Glutamatergic neuron (in vitro differentiated cells): ENCODE measurements at places on chromosomes 2 and 18.

- no peak for DNase-seq
Measured at GRCh38 chr2:26976237-26976636, 5.8 kb downstream of the MAPRE3 start.

DNA sequence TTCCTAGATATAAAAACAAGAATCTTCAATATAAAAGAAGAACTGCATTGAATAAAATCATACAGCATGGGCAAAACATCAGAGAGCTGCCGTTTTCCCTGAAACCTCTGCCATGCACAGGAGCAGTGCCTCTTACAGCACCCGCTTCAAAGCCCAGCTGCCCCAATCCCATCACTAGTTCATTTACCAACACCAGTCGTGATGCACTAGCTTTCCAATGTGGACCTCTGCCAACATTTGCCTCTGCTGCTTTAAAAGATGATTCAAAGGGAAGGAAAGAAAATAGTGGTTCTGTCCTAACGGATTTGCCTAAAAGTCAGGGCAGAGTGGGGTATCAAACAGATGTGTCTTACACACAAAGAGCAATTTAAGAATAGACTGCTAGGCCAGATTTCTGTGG, 43.4 kb upstream of the AP1S3 start:
- no peak for DNase-seq

DNA sequence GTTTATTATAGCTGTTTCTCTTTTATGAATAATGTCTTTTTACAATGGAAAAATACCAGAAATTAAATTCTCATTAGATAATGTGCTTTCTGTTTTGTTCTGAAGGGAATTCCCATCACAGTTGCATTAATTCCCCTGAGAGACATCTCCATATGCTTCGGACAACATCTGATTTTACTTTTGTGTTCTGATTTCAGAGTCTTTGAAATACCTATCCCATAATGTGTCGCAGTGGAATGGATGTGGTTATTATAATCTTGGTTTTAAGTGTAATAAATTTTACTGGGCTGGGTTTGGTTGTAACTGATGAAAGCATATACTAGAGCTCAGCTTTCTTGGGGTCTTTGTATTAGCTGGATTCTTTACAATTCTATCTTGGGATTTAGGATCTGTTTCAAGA, 12.5 kb downstream of the SPTBN1 start:
- DNase-seq: no peak

DNA sequence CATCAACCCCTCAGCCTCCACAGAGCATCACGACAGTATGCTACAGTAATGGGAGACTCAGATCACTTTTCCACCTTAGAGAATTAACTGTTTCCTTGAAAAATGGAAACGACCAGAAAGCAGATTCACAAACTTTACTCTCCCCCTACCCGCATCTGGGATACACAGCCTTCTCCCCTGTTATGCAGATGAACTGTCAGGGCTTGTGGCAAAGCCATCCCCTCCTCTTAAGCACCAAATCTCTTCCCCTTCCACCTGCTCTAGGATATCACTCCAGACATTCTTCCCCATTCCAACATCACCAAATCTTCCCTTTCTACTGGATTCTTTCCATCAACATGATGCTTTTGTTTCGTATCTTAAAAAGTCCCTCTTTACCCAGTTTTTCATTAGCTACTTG, 26.4 kb downstream of the NEB start:
- no peak for DNase-seq

DNA sequence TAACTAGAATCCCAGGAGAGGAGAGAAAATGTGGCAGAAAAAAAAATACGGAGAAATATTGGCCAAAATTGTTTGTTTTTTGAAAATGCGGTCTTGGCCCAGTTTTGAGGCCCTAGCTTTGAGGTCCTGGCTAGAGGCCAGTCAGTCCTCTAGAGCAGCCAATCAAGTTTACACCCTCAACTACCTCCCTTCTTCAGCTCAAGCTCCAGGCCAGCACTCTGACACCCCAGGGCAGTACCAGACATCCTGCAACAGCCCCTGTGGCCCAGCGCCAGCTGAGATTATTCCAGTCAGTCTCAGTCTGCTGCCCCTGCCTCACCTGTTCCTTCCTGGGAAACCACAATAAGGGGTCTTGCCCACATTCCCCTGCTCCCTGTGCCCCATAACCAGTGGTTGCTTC, 107.7 kb downstream of the UGGT1 start:
- DNase-seq: no peak

DNA sequence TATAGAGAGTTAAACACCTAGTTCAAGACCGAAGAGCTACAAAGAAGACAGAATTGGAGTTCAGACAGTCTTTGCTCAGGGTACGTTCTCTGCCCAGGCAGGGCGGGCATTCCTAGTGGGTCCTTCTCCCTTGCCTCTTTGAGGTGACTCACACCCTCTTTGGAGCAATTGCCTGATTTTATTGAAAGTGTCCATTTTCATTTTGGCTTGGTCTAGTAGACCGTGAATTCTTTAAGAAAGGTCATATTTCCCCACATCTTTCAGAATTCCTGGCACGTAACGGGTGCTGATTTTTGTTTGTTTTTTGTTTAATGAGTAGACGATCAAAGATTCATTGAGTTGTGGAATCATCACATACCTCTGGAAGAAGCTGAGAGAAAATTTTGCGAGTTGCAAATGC, 871.5 kb downstream of the RNF144A start:
- DNase-seq: no peak

DNA sequence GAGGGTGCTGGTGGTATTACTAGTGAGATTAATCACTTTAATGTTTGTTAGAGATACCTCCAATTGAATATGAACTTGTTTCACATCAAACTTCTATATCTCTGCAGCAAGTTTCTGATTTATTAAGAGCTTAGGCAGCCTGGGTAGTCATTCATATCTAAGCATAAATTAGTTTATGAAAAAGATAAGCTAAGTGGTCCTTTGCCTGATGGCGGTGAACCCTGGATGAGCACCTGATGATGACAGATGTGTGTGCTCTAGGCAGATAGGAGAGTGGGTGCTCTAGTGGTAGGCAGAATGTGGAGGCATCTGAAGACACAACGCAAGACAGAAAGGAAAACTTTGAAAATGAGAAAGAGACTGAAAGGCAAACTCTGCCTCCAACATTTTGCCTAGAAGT, 5.0 kb downstream of the FKBP7 start:
- no peak for DNase-seq

DNA sequence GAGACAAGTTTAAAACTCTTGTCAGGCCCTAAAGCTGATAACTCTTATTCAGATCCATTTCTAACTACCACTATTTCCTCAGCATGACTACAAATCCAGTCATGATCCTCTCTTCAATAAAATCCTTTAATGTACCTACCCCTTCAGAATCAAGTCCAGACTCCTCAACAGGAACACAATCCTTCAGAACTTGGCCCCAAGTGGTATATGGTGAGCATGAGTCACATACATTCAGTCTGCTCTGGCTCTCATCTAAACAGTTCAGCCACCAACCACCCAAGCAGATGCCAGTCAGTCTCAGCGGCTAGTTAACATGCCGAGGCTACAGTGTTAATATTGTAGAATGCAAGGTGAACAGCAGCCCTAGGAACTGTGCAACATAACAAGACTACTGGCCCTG, 9.7 kb downstream of the LMAN2L start:
- DNase-seq: no peak

DNA sequence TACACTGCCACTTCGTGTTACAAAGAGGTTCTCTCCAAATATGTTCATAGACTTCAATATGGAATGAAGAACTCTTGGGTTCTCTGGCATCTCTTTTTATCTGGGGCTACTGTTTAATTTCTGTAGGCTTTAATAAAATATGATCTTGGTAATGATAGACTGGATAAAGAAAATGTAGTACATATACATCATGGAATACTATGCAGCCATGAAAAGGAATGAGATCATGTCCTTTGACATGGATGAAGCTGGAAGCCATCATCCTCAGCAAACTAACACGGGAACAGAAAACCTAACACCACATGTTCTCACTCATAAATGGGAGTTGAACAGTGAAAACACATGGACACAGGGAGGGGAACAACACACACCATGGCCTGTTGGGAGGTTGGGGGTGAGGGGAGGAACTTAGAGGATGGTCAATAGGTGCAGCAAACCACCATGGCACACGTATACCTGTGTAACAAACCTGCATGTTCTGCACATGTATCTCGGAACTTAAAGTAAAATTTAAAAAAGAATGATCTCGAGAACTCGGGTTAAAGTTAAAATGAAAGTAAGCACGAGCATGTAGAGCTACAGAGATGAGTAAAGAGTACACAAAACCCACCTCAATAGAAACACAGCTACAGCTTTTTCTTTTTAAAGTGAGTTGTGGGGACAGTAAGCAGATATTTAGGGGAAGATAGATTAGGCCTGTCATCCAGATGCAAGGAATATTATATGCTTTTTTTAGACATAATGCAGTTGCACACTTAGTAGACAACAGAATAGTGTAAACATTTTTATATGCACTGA, 102.3 kb downstream of the SGPP2 start:
- no peak for DNase-seq

- no peak for DNase-seq
Measured at GRCh38 chr2:119352357-119352756, 14.3 kb downstream of the C2orf76 start.

- DNase-seq: no peak
Measured at GRCh38 chr18:38923540-38923939, 1357.9 kb upstream of the CELF4 start.

- DNase-seq: no peak
Measured at GRCh38 chr2:85462322-85462721, 43.8 kb downstream of the SH2D6 start.

DNA sequence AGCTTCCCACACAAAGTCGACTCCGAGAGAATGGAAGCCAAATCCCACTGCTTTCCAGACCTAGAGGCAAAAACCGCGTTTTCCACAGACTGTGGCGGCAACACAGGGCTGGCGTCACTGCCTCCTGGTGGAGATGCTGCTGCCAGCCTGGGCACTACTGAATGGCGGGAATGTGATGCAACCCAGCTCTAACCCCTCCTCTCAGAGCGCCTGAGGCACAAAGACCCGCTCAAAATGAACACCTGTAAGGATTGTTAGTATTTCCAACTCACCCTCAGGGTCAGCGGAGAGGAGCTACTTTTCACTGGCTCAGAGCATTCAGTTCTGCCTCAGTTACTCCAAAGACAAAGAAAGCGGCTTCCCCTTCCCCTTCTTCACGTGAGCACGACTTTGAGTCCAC, 548.0 kb upstream of the SALL3 start:
- no peak for DNase-seq

DNA sequence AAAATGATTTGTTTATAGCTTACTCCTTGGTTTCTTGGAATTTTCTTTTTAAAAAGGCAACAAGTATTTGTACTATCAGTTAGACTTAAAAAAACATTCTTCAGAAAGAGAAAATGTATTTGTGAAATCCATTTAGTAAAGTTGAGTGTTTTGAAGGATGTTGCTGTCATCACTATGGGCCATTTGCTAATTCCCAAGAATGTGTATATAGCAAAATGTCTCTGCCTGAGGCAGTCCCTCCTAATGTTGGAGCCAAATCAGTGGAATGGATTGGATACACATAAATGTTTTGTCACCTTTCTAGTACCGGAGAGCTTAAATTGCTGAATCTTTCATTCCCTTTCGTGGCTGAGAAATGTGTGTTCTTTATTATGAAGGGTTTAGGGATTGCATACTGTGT, 890.2 kb upstream of the ZEB2 start:
- no peak for DNase-seq

DNA sequence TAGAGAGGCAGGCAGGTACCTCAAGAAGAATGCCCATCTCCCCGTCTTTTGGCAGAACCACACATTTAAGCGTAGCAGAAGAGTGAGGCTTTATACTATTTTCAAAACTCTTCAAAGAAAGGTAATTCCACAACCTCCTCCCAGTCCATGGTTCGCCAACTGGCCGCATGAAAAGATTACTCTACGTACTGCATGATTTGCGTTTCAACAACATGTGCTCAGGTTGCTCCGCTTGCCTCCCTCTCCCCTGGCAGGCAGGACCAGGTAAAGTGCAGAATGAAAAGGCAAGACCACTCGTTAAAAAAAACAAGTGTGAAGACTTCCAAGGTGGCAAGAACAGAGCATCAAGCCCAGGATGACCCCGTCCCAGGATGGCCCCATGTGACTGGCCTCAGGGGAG, 143.7 kb downstream of the SP3 start:
- no peak for DNase-seq

- DNase-seq: no peak
Measured at GRCh38 chr18:28071199-28071598, 105.7 kb downstream of the CDH2 start.

- DNase-seq: no peak
Measured at GRCh38 chr2:133790711-133791110, 222.4 kb upstream of the NCKAP5 start.

DNA sequence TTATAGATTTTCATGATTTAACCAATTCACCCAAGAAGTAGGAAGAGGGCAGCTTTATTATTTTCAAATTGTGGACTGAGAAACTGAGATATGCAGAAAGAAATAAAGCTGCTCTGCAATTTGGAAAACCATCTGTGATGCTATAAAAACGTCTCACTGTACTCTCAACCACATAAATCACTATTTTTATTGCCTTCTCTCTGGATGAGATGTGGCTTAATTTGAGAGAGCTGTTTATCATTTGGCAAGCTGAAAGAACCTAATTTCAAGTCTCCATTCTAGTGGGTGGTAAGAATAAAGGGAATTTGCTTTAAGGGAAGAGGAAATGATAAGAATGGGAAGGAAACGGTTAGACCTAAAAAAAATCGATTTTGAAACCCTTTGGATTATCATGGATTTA, 49.9 kb upstream of the CYP1B1 start:
- no peak for DNase-seq

- DNase-seq: no peak
Measured at GRCh38 chr2:239349453-239350135, 51.2 kb downstream of the HDAC4 start.

- peak; percentile 43 for DNase-seq
Measured at GRCh38 chr2:98608962-98609604, 694 bp downstream of the UNC50 start.

GRCh38 chr2:120802158-120802557, 66.5 kb downstream of the GLI2 start:
- DNase-seq: no peak

DNA sequence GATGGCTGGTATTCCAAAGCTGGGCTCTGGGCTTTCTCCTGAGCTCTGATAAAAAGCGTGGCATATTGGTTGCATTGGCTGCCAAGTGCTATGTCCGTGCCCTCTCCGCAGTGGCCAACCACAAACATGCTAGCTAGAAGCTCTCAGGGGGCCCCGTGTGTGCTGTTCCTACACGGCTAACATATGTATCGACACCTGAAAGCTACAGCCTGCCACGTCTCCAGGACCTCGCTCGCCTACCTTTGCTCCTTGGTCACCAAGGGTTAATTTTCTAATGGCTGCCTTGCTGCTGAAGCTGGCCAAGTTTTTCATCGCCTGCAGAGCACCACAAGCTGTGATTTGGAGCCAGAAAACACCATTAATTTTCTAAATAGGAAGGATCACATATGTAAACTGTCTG, 888.4 kb downstream of the BCL11A start:
- DNase-seq: no peak

DNA sequence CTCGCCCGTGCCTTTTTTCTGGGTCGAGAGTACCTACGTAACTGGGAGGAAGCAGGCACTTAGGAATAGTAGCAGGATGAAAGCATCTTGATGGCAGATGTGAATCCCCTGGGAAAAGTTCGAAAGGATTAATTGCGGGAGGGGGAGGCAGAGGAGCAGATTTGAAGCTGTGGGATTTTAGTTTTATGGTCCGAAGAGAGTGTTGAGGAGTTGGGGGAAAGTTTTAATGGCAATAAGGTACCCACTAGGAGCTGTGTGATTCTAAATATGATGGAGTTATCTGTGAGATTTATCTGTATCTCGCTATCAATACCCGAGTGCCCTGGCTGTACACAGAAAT, 1.1 kb downstream of the AGFG1 start:
- DNase-seq: no peak

GRCh38 chr2:148932536-148932935, 57.5 kb downstream of the KIF5C start:
- DNase-seq: no peak
